ENCODE measurements at places on chromosomes 16 and 17.
A peak's percentile ranks its signal among the peaks of the same experiment; 100 is the strongest.

DNA sequence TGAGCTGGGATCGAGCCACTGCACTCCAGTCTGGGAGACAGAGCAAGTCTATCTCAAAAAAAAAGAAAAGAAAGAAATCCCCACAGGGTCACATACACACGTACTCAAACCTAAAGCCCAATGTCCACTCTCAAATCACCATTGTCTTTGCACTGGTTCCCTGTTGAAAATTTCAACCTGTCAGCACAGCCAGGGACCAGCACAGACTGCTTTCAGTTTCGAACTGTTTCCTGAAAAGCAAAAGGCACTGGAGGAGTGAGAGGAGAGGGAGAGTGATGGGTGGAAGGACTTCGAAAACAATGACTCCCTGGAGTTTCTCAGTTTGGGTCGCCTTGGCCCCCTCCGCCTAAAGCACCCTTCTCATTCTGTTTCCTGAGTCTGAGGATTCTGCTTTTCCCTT, 9.0 kb upstream of the CD300C start:
- no peak for DNase-seq

- DNase-seq: no peak
Measured at GRCh38 chr17:80080081-80080480, 21.3 kb upstream of the GAA start.

- no peak for DNase-seq
Measured at GRCh38 chr17:33091271-33091670, 99.6 kb downstream of the SPACA3 start.

DNA sequence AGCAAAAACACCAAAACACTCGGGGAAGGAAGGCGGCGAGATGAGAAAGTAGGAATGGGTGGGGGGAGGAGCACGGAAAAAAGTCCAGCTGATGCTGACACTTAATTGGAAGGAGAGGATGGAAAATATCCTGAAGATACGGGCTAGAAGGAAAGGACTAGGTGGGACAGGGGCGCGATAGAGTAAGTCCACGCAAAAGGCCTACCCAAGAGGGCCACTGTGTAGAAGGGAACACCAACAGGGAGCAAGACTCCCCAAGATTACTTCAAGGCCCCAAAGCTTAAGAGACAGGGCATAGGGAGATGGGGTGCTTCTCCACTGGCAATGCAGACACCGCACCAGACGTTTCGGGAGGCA, 736 bp downstream of the APPBP2 start:
- no peak for DNase-seq

- DNase-seq: no peak
Measured at GRCh38 chr17:82391496-82392066, 20.0 kb downstream of the UTS2R start.

DNA sequence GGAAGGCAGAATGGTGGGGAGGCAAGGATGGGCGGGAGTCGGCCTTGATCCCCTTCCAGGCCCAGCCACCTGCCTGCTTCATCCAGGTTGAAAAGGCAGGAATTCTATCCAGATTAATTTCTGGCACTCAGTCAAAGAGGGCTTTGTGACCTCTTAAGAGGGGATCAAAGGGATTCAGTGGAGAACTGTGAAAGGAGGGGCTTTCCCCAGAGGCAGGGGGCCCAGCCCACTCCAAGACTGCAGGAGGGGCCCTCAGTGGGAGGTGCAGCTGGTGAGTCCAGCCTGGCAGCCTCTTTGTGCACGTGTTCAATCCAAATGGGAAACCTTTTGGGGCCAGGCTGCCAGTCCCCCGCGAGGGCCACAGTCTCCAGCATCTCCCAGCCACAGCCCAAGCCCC, 148.5 kb upstream of the PLCG2 start:
- DNase-seq: no peak

GRCh38 chr17:56130631-56131030, 22.6 kb upstream of the ANKFN1 start:
- DNase-seq: no peak

GRCh38 chr16:26983426-26983825, 83.3 kb upstream of the C16orf82 start:
- DNase-seq: no peak

GRCh38 chr16:5042574-5043171, 8.9 kb upstream of the NAGPA start:
- no peak for DNase-seq

GRCh38 chr17:73462823-73463222, 151.0 kb upstream of the CDC42EP4 start:
- DNase-seq: no peak

DNA sequence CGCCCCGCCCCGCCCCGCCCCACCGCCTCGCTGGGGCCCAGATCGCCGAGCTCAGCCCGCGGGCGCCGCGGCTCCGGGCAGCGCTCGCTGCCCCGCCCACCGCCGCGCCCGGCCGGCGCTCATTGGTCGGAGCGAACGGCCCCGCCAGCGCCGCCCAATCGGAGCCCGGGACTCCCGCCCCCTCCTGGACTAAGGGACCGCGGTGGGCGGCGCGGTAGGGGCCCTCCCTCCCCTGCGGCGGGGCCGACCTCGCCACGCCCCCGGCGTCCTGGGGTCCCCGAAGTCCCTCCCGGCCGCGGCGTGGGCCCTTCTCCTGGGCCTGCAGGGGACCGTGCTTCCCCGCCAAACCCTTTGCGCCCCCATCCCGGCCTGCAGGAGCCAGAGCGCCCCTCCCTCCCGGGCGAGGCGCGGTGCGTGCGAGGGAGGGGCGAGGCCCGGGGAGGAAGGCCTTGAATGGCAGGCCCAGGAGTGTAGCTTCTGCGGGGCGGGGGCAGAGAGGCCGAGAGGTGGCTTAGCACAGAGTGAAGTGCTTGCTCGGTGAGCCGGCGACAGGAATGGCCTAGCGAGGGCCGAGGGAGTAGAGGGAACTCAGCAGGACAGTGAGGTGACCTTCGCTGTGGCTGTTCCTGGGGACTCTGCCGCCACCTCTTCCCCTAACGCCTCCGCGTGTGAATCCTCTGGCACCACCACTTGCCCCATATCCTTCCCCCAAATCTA, at the start of gene CAMKK1:
TSS of gene CAMKK1 (minus strand) at position 51 of the 717 bp plus-strand sequence. CDS start 7,366 bp downstream, outside the sequence.
- DNase-seq: peak; percentile 76

DNA sequence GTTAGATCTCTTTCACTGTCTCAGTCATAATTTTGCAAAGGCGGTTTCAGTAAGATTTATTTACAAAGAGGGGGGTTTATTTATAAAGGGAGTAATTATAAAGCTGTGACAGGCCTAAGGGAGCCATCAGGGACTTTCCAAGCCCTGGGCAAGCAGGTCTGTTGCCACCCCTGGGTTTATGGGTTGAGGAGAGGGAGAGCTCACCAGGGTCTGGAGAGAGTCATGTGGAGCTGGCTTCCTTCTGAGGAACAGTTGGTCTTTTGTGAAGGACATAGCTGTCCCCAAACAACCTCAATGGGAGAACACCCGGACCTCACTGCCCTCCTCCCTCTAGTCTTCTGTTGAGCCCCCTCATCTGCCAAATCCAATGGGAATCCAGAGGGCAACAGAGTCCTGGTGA, 9.8 kb downstream of the ITGAM start:
- no peak for DNase-seq

DNA sequence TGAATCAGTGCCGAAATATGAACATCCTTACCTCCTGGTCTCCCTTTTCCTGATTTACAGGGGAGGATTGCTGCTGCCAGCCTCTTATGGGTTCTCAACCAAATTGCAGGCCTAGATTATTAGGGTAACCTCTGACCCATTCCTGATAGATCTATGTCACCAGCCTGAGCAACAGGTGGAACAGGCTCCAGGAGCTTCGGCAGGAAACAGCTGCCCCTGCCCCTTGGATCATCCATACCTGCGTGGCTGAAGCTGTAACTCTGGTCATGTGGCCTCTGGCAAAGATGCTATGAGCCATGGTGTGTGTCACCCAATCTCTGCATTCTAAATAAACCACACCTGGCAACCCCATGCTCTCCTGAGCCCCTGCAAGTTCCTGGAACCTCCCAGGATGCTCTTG, 18.4 kb upstream of the RBBP6 start:
- DNase-seq: no peak

DNA sequence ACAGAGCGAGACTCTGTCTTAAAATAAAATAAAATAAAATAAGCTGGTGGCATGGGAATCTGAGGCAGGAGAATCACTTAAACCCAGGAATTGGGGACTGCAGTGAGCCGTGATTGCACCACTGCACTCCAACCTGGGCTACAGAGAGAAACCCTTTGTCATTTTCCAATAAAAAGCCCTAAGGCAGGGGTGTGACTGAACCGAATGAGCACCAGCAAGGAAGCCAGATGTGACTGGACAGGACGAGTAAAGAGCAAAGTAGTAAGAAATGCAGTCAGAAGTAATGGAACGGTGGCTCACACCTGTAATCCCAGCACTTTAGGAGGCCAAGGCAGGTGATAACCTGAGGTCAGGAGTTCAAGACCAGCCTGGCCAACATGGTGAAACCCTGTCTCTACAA, 3.8 kb upstream of the RPL23 start:
- no peak for DNase-seq

Measured in neural crest cell (in vitro differentiated cells).